Activated naive CD4-positive, alpha-beta T cell treated with Interleukin-2 at 50 U/mL for 16 hours (primary cell): ENCODE measurements at places on chromosomes 5 and 9.

GRCh38 chr5:160938532-160938931 lies 86.5 kb upstream of the ATP10B start:
- no peak for DNase-seq

GRCh38 chr9:123933440-123934212 lies 3.7 kb upstream of the DENND1A start:
- no peak for DNase-seq

DNA sequence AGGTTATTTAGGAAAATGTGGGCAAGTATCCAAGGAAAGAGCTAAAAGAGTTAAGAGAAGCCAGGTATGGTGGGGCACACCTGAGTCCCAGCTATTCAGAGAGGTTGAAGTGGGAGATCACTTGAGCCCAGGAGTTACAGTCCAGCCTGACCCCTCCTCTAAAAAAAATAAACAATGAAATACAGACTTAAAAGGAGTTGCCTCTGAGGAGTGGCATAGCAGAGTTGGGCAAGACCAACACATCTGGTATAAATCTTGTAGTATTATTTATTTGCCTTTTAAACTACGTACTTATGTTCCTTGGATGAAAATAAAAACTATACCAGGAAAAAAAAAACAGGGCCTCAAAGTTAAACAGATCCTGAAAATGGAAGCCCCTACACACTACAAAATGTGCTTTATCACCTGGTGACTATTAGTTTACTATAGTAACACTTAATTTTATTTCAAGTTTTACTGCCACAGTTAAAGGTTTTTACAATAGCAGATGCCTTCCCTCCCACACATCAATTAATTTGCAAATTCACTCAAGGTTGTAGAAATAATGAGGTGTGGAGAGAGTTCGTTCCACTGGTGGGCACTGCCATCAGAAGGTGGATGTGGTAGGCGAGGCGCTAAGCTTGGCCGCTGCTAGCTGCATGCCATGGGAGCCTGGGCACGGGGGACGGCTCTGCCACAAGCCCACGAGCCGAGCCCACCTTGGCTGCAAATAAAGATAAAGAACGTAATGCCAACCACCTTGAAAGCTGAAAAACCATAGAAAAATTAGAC lies 48.0 kb downstream of the MED27 start:
- DNase-seq: no peak

- DNase-seq: no peak
Measured at GRCh38 chr5:96324708-96325107, 108.3 kb downstream of the PCSK1 start.

GRCh38 chr9:19994296-19994695 lies 205.5 kb upstream of the SLC24A2 start:
- no peak for DNase-seq

DNA sequence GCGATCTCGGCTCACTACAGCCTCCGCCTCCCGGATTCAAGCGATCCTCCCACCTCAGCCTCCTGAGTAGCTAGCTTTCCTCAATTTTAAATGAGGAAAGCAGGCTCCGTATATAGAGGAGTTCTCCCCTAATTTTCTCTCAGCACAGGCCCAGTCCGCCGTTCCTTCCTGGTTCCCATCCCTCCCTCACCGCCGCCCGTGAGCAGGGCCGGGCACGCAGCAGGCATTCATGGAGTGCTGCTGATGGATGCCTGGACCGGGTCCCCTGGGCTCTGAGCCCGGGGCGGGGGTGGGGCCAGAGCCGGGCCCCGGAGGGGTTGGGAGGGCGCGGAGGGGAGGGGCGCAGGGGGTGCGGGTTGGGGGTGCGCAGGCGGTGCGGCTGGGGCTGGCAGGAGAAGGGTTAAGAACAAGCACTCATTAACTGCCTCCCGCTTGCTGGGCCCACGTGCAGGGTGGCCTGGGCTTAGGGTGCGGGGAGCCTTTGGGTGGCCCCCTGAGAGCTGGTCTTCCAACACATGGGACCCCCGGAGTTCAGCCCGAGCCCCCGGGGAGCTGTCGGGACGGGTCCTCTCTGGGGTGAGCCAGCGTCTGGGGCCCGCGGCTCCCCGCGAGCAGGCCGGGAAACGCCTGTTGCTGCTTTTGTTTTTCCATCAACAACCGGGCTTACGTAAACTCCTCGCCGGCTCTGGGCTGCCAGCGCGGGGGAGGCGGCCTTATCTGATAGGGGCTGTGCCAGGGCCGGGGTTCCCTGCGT lies 33.7 kb downstream of the LHX2 start:
- no peak for DNase-seq

GRCh38 chr5:123450640-123451039 lies 27.4 kb upstream of the CEP120 start:
- DNase-seq: no peak

DNA sequence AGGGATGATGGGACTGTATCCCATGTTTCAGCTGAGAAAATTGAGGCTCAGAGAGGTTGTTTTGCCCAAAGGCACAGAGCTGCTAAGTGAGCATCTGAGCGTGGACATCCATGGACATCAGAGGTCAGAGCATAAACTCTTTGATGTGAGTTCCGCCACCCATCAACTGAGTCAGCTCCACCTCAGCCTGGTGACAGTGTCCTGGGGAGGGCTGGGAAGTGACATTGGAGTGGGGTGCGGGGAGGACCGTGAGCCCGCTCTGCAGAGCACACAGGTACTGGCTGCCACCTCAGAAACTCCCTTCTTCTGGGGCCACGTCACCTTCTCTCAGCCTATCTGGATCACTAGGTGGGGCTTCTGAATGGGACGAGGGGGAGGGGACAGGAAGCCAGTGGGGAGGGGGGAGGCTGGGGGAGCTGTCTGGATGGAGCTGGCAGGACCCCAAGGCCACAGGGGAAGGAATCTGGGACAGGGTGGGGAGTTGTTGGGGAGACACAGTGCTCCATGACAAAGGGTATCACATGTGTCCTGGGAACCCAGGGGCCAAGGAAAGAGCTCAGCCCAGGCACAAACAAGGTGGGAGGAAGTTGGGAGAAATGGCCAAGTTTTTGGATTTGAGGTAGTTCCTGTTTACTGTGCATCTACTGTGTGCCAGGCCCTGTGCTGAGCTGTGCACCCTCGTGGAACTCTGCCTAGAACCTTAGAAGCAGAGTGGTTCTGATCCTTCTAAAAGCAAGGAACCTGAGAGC lies 2.5 kb downstream of the LAMC3 start:
- no peak for DNase-seq

DNA sequence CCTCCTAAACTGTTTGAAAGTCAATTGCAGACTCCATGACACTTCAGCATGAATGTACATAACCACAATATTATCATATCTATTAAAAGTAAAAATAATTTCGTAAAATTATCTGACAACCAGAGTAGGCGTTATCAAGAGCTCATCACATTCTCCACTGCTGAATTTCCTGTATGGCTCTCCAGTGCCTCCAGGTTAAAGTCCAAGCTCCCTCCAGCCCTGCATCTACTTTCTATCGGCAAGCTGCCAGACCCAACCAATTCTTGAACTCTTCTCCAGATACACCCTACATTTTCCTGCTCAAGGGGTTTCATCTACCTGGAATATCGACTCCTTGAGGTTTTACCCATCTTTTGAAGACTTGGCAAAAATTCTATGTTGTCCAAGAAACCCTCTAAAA lies 74.5 kb upstream of the TBC1D2 start:
- DNase-seq: no peak

- no peak for DNase-seq
Measured at GRCh38 chr9:85377731-85378289, 363.9 kb downstream of the AGTPBP1 start.

- peak; percentile 52 for DNase-seq
Measured at GRCh38 chr5:171957591-171958251, 48.7 kb downstream of the FBXW11 start.

DNA sequence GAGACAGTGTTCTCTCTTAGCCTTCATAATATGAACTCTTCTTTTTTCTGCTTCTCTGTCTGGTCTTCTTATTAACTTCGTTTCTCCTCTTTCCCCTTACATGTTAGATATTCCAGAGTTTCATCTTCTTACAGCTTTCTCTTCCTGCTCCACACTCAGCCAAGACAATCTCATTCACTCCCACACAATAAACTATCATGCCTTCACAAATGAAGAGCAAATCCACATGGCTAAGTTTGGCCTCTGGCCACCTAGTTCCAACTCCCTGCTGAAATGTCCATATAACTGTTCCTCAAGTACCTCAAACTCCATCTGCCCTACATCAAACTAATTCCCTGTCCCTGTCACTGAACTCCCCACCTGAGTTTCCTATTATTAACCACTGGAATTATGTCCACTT lies 18.4 kb downstream of the IL33 start:
- DNase-seq: no peak

- DNase-seq: no peak
Measured at GRCh38 chr9:38372762-38373619, 19.5 kb upstream of the ALDH1B1 start.

GRCh38 chr5:65128226-65128625 lies 353.5 kb downstream of the ADAMTS6 start:
- DNase-seq: no peak

DNA sequence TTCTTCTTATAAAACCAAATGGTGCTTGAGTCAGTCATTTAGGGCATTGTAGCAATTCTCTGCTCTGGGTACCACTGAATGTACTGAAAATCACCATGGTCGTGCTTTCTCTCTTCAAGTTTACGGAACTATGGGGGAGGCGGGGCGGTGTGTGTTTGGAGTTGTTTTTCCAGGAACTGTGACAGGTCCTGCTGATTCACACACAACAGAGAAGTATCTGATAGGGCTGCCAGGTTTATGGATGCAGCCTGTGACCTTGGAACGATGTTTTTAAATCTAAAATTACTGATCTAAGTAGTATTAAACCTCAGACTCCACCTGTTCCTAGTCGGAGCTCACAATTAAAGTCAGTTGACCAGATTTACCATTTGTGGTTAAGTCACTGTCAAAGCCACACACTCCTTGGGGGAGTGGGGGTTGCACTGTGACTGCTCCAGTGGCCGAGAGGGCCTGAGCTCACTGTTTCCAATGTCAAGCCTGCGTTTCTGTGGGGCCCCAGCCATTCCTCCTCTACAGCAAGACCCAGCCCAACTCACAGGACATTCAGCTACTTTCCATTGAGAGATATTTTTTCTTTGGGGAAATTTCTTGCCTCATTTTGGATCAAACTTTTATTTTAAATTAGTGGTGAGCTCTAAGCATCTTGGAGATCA lies 44.4 kb downstream of the GADD45G start:
- DNase-seq: no peak

GRCh38 chr5:103397739-103398581 lies 139.4 kb downstream of the MACIR start:
- no peak for DNase-seq

GRCh38 chr5:51691538-51692079 lies 308.4 kb downstream of the ISL1 start:
- no peak for DNase-seq

DNA sequence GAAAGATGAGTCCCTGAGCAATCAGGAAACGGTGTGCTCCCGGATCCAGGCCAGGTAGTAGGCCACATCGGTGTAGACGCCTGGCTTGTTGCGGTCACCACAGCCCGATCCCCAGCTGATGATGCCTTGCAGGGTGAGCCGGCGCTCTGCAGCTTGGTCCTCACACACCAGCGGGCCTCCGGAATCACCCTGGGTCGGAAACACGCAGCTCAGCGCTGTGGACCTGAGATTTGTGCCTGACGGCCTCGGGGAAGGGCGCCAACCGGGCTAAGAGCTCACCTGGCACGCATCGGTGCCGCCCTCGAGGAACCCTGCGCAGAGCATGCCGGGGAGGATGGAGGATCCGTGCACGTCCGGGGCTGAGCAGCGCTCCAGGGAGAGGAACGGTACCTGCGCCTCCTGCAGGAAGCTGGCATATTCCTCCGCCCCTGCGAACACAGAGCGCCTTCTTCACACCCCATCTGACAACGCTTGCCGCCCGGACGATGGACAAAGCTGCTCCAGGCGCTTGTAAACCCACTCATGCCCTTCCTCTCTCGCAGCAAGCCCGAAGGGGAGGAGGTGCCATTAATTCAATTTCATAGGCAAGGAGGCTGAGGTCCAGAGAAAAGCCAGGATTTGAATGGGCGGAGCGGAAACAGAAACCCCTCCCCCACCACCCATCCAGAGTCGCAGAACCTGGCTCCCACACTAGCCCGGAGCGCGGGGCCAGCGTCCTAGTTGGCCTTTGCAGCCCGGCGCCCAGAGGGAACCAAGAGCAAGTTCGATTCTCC lies 2.0 kb upstream of the PFN3 start:
- peak; percentile 76 for DNase-seq

GRCh38 chr9:26013199-26013598 lies 335.0 kb upstream of the TUSC1 start:
- no peak for DNase-seq

- no peak for DNase-seq
Measured at GRCh38 chr9:35537913-35538312, 48.0 kb downstream of the RUSC2 start.

DNA sequence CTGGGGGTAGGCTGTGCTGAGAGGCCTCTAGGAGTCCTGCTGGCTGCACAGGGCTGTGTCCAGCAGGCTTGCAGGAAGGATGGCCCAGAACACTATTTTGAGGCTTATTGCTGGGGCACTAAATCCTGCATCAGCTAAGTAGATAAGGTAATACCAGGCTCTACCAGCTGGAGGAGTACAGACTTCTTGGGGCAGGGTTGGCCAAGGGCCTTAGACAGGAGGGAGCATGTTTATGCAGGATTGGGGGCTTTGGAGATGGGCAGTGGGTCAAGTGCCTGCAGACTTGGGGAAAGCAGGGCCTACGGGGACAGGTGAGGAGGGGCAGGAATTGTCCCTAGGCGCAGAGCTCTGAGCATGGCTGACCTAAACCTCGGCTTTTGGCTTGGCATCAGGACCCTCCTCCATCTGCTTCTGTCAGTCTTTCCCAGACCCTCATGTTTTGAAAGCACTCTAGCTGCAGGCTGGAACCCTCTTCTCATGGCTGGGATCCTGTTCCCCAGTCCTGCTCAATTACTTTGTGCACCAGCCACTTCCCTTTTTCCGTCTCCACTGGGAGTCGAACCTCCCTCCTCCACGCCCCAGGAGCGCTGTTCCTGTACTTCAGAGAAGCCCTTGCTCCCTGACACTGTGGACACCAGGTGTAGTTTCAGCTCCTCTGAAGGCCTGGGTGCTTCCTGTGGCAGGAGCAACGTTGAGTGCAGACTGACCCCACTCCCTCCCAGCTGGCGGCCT lies 61.0 kb upstream of the SPTLC1 start:
- no peak for DNase-seq

- no peak for DNase-seq
Measured at GRCh38 chr5:89338935-89339334, 456.0 kb upstream of the MEF2C start.

- DNase-seq: no peak
Measured at GRCh38 chr5:141611289-141611688, 7.5 kb downstream of the DIAPH1 start.
